ENCODE measurements at places on chromosomes 4 and X. TPM values are rescaled to one million over a fixed set of nuclear protein-coding genes. Genes with fewer than 3 reads are reported as not detected.

The HSD17B13 gene
- 0.43 TPM for polyA plus RNA-seq

The DDIT4L gene
- 1.5 TPM for polyA plus RNA-seq

- peak; percentile 90 for DNase-seq
Observed at GRCh38 chr4:140071806-140072205, 82.2 kb downstream of the MAML3 start.

- DNase-seq: no peak
Observed at GRCh38 chrX:53247928-53248327, 22.9 kb upstream of the KDM5C start.

- peak; percentile 61 for DNase-seq
Observed at GRCh38 chrX:130082244-130083106, 27.8 kb downstream of the ELF4 start.

- no peak for DNase-seq
Observed at GRCh38 chr4:26145212-26145611, 175.6 kb upstream of the RBPJ start.
